ENCODE measurements at places on chromosomes 5 and 9.

GRCh38 chr5:181173027-181173419, 25.6 kb downstream of the OR2V2 start:
- peak; percentile 51 for DNase-seq

DNA sequence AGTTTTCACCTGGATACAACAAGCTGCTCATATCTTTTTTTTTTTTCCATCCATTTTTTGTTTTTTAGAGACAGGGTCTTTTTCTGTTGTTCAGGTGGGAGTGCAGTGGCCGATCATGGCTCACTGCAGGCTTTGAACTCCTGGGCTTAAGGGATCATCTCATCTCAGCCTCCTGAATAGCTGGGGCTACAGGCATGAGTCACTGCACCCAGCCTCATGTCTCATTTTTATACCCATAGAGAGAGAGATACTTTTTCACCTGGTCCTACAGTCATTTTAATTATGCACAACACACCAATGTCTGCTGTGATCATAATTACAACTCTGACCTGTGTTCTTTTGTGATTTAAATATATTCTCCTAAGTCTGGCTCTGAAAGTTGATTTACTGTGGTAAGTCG, 84.4 kb downstream of the KIF4B start:
- DNase-seq = no peak

GRCh38 chr5:27020973-27021372, 17.4 kb downstream of the CDH9 start:
- no peak for DNase-seq

- DNase-seq = peak; percentile 63
Measured at GRCh38 chr9:114156657-114157421, 1.5 kb downstream of the COL27A1 start.

DNA sequence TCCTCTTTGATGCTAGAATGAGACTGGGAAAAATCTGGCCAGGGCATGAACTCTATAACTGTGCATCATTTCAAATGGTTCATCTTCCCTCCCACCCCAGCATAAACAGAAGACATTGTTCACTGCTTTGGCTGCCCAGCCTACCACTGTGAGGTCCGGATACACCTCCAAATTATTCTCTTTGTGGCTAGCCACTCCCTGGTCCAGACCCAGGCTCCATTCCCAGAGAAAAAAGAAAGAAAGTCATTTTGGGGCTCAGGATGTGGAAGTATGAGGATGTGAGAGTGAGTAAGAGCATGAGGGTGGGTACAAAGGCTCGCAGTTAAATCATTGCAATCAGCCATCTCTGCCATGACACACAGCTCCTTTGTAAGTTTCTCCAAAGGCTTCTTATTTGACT, 559.2 kb downstream of the PSAT1 start:
- no peak for DNase-seq

Measured in inflammatory macrophage treated with lipopolysaccharide for 1 hour (primary cell).